ENCODE measurements at places on chromosomes 3 and 15.

- no peak for DNase-seq
These were observed 38.5 kb upstream of the TNFAIP8L3 start for GRCh38 chr15:51133140-51133765.

DNA sequence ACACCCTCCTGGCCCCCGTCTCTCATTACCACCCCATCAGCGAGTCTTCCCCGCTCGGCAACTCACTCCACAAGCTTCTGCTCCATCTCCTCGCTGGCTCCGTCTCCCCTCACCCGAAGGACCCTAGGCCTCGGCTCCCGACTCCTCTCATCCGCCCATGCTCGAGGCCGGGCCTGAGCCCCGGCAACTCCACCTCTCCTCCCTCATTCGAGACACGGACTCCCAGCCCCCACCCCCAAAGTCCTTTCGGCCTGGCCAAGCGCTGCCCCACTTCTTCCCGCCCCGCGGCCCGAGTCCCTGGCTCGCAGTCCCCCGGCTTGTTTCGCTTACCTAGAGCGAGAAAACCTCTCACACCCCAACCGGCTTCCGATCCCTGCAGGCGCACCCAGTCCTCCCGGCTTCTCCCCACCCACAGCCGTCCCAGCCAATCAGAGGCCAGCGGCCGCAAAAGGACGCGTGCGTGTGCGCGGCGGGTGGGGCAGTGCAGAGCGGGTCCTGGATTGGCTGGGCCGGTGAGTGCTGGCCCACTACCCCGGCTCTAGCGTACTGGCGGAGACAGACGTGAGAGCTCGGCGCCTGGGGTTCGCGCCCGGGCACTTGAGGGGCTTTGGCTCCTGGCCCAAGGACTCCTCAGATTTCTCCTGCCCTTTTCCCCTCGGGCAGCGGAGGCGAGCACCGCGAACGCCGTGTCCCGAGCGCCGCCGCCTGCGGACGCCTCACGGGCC is at the start of gene HIGD1A:
Gene HIGD1A (minus strand): TSS at position 385 of the 725 bp plus-strand sequence. CDS start 10,237 bp downstream, outside the sequence.
- peak; percentile 97 for DNase-seq

GRCh38 chr3:123071146-123071545 is 4.3 kb downstream of the PDIA5 start:
- no peak for DNase-seq

GRCh38 chr15:80942746-80943565 is 46.7 kb downstream of the MESD start:
- peak; percentile 21 for DNase-seq

DNA sequence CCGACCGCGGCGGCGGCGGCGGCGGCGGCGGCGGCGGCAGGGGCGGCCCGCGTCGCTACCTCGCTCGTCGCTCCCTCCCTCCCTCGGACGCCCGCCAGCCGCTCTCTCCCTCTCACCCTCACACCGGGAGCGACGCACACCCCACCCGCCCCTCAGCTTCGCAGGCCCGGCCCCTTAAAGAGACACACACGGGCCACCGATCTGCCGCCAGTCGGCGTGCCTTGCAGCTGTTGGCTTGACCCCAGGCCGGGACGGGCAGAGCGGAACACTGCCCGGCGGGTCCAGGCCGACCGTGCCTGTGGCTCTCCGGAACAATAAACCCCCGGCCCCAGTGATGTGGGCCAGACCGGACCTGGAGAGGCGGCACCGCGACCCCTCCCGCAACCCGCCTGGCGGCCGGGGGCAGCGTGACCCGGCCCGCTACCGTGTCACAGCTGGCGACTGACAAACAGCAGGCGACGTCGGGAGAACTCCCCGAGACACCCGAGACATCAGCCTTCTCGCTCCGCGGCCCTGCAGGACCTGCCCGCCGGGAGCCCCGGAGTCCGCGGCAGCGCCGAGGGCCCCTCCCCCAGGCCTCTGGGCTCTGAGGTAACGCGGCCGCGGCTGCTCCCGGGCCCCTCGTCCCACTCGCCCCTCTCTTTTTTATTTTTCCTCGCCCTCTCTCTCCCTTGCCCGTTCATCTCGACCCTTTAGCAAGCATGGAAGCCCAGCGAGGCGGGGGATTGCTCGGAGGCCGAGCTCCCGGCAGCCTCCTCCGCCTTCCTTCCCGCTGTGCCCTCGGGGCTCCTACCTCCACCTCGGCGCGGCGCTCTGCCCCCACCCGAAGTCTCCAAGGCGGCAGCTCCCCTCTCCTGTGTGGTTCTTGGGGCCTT is at the start of gene SETD2:
Gene SETD2 (minus strand): TSS at position 107 of the 875 bp plus-strand sequence. CDS start 189 bp downstream, outside the sequence.
- peak; percentile 95 for DNase-seq

DNA sequence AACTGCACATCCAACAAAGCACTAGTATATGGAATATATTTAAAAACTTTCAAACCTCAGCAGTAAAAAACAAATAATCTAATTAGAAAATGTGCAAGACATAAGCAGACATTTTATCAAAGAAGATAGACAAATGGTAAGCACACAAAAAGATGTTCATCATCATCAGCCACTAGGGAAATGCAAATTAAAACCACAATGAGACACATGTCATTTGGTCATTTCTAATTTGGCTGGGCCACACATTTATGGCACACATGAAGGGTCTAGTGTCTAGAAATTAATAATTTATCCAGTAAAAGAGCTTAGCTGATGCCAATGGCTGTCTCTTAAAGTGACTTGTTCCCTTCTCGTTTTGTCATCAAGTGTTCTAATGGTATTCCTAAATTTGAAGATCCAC is 45.8 kb downstream of the ARHGAP31 start:
- no peak for DNase-seq

DNA sequence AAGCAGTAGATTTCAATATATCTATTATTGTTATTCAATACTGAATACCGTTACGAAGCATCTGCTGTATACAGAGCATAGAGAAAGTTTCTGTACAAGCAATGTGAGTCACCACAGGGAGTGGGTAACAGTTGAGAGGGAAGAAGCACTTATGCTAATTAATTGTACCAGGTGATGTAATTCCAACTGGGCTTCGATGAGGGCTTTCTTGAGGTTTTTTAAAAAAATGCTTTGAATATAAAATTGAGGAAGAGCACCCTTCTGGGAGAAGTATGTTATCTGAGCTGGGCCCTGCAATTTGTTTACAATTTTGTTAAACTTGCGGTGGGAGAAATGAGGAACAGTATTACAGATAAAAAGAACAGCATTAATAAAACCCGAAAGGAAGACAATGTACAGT is 197.9 kb downstream of the TPRG1 start:
- DNase-seq, result no peak

GRCh38 chr3:113214917-113215595 is 3.7 kb downstream of the BOC start:
- no peak for DNase-seq

DNA sequence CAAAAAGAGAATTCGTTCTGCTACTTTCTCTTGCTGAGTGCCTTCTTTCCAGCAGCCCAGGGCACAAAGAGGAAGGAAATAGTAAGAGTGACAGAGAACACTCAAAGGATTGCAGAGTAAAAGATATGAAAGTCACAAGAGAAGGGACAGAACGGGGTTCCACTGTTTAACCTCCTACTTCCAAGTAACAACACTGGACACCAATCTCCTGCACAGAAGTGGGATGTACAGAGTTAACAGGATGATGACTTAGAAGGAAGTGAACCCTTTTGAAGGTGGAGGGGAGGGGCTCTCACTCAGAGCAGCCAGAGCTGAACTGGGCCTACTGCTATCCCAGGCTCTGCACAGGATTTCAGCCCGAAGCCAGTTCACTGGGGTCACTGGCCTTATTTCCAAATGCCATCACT is 130.1 kb upstream of the PRICKLE2 start:
- no peak for DNase-seq

- no peak for DNase-seq
These were observed 1.2 kb downstream of the LARP6 start for GRCh38 chr15:70852501-70853317.

GRCh38 chr3:183527428-183528379 is 27.8 kb downstream of the KLHL6 start:
- DNase-seq, result no peak

GRCh38 chr3:193816656-193817311 is 223.8 kb downstream of the OPA1 start:
- peak; percentile 33 for DNase-seq

DNA sequence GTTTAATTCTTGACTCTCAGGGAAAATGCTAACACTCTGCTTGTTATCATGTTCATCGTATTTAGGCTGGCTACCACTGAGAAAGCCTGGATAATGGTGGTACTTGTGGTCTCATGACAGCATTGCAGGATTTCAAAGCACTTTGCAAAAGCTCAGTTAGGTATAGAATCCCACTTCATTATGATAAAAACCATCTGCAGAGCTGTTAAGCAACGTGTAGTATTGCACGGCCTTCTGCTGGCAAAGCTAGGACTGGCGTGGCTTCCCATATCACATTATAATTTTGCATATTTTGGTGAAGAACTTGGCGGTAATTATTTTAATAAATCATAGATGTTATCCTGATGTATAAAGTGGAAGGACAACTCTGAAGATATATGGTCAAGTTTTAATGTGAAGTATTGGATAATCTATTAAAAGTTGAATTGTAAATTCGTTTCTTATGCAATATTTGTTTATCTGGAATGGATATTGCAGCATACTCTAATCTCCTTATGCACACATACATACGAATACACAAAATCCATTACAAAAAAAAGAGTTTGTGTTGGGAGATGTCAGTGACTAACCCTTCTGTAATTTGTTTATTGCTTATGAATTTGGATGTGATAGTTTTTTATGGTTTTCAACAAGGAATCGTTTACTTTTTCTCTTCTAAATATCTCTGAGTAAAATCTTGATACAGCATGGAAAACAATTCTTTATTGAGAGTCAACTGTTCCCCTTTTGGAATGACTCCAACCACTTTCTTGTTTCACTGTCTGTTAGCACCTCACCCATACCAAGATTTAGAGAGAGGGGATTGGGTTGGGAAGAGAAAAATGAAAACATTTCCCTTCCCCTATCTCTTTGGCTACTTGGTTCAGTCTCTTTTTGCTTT is 9.2 kb downstream of the RAB8B start:
- no peak for DNase-seq

- peak; percentile 79 for DNase-seq
These were observed 1.2 kb upstream of the HYAL2 start for GRCh38 chr3:50323614-50324199.

All from tibial artery (tissue), 4 donors.